ENCODE measurements at places on chromosomes 7 and 10.

- DNase-seq, result no peak
Measured at GRCh38 chr7:114218283-114218682, 196.3 kb upstream of the FOXP2 start.

- DNase-seq, result no peak
Measured at GRCh38 chr7:108232076-108232475, 101.9 kb upstream of the LAMB4 start.

DNA sequence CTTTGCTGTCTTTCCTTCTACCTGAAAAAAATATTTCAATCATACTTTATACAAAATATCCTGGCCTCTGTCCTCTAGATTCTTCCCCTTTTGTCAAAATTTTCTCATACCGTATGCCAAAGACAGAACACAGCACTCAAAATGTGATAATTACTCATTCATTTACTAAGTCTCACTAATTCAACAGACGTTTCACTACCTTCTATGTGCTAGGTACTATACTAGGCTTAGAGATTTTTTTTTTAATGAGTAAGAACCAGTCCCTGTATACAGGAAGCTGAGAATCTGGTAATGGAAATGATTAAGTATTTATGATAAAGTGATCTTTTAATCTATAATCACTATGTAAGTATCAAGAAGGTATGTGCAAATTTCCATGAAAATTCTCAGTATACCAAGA is 128.0 kb downstream of the ELAPOR2 start:
- DNase-seq, result no peak

DNA sequence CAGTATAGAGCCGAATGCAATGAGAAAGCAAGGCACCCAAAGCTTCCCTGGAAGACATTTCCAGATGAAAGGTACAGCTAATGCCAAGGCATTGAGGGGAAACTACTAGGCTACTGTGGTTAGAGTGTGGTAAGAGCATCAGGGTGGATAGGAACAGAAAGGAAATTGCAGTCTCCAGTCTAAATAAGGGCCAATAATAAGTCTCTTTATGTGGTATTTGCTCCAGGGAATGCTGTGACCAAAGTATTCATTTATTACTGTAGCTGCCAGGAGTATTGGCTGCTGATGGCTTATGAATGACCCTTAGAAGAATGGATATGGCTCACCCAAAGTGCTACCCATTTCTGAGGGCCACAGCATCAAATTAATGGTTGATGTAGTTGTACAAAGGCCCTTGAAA is 30.1 kb upstream of the POT1 start:
- no peak for DNase-seq

- DNase-seq, result no peak
Measured at GRCh38 chr10:33952692-33953360, 618.4 kb upstream of the NRP1 start.

DNA sequence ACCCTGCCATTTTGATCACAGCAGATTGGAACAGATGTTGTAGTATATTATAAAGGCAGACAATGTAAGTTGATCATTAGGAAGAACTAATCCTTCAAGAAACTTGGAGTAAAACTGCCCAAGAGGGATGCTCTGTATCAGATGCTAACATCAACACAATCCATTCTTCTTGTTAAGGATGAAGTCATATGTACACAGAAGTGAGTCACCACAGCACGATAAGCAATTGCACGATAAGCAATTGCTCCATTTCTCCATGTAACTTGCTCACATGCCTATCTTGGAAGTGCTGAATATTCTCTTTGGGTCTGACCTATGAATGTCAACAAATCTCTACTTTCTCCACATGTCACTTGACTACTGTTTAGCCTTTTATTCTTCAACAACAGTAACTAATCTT is 41.5 kb upstream of the DMTF1 start:
- DNase-seq, result no peak

DNA sequence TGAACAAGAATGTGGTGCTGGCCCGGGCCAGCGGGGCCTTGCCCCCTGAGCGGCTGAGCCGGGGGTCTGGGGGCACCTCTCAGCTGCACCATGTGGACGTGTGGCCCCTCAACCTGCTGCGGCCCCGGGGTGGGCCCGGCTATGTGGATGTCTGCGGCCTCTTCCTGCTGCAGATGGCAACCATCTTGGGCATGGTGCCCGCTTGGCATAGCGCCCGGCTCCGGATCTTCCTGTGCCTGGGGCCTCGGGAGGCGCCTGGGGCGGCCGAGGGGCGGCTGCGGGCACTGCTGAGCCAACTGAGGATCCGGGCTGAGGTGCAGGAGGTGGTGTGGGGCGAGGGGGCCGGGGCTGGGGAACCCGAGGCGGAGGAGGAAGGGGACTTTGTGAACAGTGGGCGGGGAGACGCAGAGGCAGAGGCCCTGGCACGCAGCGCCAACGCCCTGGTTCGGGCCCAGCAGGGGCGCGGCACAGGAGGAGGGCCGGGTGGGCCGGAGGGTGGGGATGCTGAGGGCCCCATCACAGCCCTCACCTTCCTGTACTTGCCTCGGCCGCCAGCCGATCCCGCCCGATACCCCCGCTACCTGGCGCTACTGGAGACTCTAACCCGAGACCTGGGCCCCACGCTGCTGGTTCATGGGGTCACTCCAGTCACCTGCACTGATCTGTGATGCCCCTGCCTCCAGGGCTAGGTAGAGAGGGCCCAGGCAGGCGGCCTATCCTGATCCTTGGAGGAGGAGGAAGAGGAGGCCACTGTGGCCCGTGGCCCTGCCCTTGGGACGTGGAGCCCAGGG is 1.1 kb upstream of the TRIP6 start:
- DNase-seq, result no peak

GRCh38 chr10:29603223-29603896 is 31.4 kb downstream of the SVIL start:
- DNase-seq, result no peak

Measured in activated T-cell treated with anti-CD3 and anti-CD28 coated beads for 24 hours (primary cell).